ENCODE measurements at places on chromosomes 7 and 10. TPM values are rescaled to one million over a fixed set of nuclear protein-coding genes. Genes with fewer than 3 reads are reported as not detected.

Gene ACBD7
- total RNA-seq: not detected

Gene PTPRZ1
- 2.0 TPM for total RNA-seq

GRCh38 chr7:14717816-14718215 lies 184.7 kb downstream of the DGKB start:
- no peak for DNase-seq

DNA sequence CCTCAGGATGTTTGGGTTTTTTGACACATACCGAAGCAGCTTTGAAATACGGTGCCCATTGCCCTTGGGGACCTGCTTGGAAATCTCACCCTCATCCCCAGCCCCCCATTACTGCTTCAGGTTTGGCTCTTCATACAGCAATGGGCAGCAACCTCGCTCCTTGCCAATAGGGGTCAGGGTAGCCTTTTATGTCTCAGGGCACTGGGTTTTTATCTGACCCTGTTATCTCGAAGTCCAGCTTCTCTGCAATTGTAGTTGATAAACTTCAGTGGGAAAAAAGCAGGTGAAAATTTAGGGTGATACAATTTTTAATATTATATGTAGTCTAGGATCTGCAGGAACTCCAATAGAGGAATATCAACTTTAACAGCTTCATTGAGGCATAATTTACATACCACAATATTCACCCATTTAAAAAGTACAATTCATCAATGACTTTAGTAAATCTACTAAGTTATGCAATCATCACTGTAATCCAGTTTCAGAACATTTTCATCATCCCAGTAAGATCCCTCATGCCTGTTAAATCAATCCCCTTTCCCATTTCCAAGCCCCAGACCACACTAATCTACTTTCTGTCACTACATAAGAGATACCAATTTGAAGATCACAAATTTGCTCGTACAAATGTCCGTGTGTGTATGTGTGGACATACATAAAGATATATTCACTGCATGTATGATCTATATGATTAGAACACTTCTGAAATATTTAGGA lies 386.2 kb downstream of the KCNMA1 start:
- no peak for DNase-seq

DNA sequence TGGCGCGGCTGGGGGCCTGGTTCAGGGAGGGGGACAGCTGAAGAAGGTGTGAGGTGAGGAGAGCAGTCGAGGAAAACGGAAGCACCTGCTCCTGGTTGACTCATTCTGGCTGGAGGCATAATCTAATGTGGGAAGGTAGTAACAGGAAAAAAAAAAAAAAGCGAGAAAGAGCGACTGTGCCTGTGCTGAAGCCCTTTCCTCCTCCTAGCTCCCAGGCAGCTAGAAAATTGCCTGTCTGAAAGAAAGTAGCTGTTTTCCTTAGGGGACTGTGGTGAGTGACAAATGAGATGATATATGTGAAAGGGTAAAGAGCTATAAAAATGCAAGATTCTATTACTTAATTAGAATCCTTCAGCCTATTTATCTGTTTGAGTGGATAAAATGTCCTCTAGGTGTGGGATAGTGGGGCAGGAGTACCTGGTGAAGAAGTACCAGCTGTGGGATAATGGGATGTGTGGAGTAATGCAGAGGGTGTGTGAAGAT lies 4.9 kb upstream of the MEST start:
- DNase-seq: no peak

DNA sequence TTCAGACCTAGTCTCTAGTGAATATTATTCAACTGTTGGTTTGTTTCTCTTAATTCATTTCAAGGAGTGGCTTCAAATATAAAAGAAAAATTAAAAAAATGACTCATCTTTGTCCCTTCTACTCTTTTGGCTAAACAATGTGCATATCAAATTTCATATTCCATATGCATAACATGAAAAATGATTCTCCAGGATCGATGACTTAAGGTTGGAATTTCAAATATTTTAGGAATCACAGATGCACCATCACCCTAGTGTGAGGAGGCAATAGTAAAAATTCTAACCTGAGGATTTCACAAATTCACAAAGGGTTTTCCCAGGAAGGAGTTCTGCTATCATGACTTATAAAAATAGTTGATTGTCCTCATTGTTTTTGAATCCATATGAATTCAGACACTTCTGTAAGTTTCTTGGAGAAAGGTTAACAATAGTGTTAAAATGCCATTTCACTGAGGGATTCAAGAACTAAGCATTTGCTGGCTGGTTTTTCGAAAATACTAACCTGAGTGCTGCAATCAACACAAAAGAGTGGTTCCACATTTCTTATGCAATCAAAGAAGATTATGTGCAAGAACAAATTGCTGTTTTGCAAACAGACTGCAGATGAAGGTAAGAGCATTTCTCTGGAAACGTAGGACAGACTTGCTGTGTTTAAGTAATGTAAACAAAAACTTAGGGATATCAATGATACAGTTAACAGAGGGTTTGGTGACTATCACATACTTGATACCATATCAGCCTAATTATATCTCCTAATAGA lies 547.5 kb upstream of the LRRTM3 start:
- DNase-seq: no peak

- DNase-seq: no peak
Measured at GRCh38 chr10:73263693-73264347, 11.4 kb upstream of the MRPS16 start.

Measured in posterior vena cava (tissue), 2 donors.